ENCODE measurements at places on chromosomes 6 and 20.

DNA sequence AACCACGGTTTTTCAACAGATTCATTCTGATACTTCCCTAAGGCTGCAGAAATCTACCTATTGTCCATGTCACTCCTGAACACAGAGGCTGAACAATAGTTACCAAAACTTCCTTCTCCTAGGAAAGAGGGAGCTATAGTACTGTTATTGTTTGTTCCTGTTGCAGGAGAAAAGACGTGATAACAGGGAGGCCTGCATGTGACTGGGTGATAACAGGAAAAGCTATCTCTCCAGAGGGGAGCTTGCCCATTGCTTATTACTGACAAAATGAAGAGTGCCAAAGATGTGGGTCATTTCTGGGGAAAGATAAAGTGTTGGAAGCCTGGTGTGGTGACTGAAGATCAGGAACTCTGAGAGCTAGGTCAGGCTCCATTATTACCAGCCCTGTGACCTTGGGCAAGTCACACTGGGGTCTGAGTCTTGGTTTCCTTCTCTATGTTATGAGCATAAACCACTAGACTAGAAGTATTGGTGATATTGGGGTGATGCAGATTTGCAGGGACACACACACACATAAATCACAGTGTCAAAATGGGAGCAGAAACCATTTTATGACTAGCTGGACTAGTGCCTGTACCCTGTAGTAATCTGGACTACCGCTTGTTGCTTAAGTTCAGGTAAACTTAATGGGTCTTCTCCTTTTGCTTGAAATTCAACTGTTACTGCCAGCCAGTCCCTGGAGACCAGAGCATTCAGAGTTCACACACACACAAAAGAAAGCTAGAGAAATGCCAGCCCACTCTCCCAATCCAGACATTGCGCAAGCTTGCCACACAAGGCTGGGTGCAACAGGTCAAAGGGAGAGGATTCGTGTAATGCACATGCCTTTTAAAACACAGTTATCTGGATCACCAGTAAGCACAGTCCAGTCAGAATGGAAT, 136.0 kb upstream of the CNR1 start:
- DNase-seq = no peak

- no peak for DNase-seq
Measured at GRCh38 chr6:56840467-56841380, 114.2 kb upstream of the BEND6 start.

DNA sequence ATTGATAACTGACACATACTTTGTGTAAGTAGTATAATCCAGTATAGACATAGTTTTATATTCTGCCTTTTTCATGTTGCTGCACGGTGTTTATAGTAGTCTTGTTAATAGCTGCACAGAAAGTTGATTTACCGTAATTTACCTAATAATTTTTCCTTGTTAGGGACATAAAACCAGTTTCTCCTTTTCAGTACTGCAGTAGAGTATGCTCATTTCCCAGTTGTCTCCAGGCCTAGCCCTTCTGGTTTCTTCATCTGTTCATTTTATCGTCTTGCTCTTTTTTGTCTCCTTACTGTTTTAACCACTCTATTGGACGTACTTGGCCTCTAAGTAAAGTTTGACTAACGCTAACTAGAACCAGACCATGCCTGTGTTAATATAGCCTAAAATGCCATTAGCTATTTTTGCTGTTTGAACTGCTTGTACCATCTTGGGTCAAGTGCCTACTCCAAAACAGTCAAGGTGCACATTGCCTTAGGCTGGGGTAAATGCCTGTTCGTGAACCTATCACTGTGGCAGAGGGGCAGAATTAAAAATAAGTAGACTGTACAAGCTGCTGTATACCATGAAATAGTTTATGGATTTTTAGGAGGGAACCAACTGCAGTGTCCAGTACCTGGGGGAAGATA, 34.8 kb downstream of the CDS2 start:
- no peak for DNase-seq

DNA sequence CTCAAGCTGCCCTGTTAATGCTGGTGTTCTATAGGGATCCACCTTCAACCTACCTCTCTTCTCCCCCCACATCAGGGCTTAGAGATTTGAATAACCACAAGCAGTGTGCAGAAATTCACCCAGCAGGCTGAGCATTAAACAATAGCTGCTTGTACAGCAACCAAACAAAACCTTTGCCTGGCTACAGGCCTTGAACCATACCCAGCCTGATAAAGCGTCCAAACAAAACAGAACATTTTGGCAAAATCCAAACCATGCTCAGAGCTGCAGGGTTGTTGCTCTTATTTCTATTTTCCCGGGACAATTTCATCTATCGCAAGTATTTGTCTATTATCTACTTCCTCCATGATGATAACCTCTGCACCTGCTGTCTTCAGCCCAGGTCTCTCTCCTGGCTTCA, 142.3 kb downstream of the UNC5CL start:
- no peak for DNase-seq

- no peak for DNase-seq
Measured at GRCh38 chr20:25269057-25269832, 21.4 kb downstream of the PYGB start.

- DNase-seq = no peak
Measured at GRCh38 chr6:6712449-6713403, 124.2 kb downstream of the LY86 start.

- DNase-seq = no peak
Measured at GRCh38 chr6:1439349-1439748, 50.0 kb downstream of the FOXF2 start.

DNA sequence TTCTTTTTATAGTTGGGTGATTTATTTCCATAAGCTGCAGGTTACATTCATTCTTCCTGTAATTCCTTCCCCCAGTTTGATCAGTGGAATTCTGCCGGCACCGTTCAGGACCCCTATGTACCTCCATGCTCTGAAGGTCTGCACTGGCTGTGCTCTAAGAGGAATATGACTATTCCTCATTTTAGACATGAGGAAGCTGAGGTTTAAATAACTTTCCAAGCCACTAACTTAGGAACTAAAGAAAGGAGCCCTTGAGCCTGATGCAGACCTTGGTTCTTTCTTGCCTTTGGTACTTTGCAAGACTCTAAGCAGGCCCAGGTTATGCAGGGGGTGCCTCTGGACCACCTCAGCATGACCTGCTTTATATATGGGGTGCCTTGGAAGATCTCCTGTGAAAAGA, 318.5 kb downstream of the QKI start:
- no peak for DNase-seq

DNA sequence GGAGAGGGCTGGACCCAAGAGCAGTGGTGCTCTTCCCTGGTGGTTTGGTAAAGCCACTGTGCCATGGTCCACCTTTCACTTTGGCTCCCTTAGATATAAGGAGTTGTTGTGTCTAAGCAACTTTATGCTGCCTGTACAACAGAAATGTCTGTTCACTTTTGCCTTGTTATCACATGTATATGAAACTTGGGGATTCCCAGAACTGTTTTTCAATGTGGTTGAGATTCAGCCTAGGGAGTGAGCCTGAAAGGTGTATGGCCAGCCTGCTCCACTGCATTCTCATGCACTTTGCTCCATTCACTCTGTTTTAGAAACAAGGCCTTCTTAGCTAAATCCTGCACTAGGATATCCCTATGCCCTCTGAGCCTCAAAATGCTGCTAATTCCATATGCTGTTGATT, 234.5 kb upstream of the THEMIS start:
- DNase-seq = no peak

DNA sequence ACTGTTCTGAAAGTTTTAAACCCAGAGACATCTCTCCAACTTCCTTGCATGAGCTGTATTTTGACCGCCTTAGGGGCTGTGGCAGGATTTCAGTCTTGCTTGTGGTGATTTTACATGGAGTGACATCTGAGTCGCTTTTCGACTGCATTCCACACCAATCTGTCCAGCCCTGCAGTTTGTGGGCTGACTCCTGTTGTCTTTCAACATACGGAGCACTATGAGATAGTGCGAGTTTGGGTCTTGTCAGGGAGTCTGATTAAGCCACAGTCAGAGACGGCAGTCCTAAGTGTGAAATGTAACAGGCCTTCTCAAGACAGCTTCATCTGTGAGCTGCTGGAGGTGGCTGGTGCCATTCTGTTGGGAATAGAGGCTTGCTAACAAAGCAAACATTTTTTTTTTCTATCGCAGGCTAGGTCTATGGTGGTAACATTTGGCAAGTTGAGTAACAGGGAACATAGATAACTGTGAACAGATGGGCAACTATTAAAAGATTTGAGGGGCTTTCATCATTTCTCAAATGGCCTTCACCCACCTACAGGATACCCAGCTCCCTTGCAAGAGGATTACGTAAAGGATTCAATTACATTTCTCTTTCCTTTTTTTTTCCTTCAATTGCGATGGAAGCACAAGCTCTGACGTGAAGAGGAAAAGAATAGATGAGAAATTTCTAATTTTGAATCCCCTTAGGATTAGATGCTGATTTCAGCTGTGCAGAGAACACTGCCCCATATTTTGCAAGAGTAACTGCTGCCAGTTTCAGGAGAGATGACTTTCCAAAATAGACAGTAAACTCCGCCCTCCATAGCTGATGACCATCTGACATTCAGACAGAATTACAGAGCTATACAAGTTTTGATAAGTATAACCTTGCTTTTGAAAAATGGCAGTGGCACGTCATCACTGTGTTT, 25.1 kb downstream of the CAP2 start:
- DNase-seq = no peak

DNA sequence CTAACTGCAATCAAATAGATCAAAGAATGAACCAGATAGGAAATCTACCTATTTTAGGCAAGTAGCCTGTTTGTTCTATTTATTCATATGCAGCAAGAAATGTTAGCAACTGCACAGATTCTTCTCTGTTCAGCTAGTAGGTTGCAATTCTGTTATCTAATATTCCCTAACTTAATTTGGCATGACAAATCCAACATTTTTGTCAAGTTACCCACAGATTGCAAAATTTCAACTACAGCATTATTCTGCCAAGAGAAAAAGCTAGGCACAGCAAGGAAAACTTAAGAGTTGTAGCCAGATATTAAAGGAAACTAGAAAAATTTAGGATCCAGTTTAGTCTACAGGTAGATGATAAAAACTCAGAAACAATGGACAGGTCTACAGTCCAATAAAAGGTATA, 104.4 kb upstream of the SYNCRIP start:
- DNase-seq = no peak

DNA sequence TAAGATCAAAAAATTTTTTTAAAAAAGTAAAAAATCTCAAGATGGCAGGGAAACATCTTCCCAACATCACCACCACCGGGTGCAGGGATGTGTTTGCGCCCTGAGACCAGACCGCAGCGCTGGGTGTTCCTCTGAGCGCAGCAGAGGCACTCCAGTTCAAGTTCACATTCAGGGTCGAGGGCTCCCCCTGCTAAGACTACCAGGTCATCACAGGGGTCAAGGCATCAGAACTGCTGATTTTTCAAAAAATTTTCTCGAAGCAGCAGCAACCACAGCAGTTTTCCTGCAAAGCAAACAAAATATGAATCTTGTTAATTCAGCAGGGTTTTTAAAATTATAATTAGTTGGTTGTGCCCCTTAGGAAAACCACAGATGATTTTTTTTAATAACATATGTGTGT, 83.1 kb downstream of the MYLK4 start:
- DNase-seq = no peak

GRCh38 chr20:52859156-52859876, 112.8 kb upstream of the TSHZ2 start:
- no peak for DNase-seq

- DNase-seq = no peak
Measured at GRCh38 chr6:122734529-122735395, 44.8 kb upstream of the FABP7 start.

GRCh38 chr20:15512916-15513315, 1060.3 kb downstream of the KIF16B start:
- no peak for DNase-seq

- DNase-seq = no peak
Measured at GRCh38 chr6:145729887-145730286, 5.4 kb downstream of the EPM2A start.

- no peak for DNase-seq
Measured at GRCh38 chr6:168118935-168119334, 39.9 kb upstream of the FRMD1 start.

DNA sequence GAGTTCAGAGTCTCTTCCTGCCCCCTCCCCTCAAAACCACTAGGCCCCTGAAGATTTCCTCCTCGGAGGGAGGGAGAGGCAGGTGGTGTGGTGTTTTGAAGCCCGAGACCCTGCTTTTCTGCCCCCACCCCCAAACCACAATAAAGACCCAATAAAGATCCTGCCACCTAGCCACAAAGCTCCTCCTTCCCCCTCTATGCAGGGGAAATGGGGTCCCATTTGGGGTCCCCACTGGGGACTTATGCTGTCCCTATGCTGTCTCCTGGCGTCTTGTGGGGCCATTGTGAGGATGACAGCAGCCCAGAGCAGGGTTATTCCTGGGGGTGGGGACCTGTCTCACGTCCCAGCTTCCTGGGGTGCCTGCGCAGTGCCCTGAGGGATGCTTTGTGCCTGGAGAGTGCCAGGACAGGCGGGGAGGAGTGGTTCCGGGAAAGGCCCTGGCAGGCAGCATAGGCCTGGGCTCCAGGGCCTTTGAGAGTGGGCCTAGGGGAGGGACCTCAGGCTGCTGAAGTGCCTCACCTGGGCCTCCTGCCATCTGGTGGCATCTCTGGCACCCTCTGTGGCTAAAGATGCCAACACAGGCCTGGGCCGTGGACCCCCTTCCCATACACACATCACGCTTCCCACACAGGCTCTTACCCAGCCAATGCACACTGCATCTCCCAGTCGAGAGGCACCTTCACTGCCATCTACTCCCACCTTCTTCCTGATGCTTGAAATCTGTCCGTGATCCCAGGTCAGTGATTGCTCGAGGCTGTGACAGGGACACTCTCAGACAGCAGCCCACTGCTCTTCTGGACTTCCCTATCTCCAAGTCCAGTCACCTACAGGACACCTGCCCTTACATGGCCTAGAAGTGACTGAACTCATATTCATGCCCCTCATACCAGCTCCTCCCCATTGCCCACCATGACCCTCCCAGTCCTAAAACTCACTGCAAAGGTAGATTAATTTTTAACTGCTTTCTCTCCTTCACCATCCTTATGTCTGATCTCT, 7.9 kb upstream of the ARMC12 start:
- DNase-seq = no peak

DNA sequence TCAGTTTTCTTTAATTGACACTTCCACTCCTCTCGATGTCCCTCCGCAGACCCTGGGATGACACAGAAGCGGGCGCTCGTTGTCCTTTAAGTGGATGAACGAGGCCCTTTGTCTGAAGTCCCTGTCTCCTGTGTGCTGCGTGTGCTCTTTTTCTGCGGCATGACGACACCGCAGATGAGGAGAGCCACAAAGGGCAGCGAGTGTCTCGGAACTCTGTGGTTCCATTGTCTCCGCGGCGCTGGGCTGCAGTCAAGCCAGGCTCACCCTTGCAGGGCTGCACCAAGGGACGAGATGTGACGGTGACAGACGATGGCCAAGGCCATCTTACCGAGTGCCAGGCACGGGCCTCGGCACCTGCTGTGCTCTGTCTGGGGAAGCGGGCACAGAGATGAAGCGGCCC, 10.6 kb downstream of the PRR18 start:
- no peak for DNase-seq

- no peak for DNase-seq
Measured at GRCh38 chr20:16007164-16007563, 566.1 kb downstream of the KIF16B start.

DNA sequence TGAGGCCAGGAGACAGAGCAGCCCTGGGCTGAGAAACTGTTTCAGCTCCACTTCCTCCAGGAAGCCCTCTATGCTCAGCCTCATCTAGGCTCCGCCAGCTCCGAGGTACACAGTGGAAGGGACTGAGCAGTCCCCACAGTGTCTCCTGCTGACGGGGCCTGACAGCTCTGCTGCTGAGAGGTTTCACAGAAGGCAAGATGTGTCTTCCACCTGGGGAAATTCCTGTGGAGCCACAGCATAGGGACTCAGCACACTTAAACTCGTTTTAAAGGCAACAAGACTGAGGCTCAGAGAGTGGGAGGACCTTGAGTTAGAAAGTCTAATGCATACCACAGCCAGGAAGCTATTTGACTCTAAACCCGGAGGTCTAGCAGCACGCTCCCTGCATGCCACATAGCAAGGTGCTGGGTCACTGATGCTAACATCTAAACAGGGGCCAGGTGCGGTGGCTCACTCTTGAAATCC, 6.8 kb downstream of the ADA start:
- no peak for DNase-seq
